ENCODE measurements at places on chromosomes 7 and 10.

GRCh38 chr10:15558136-15558535 lies 161.6 kb downstream of the ITGA8 start:
- H3K27me3 ChIP-seq, result peaks cover 30% of the 10 kb centered on the region
- H3K4me3 ChIP-seq, result no peak overlapping the region
- no peak overlapping the region for H3K27ac ChIP-seq
- H3K4me1 ChIP-seq, result no peaks in the 10 kb centered on the region
- no peaks in the 10 kb centered on the region for H3K36me3 ChIP-seq
- DNase-seq, result no peak

- peaks cover 13% of the 10 kb centered on the region for H3K36me3 ChIP-seq
- peak overlapping the region; percentile 52 for H3K4me3 ChIP-seq
- DNase-seq, result peak; percentile 76
Observed at GRCh38 chr7:151115836-151116418, 29.7 kb downstream of the AGAP3 start.

DNA sequence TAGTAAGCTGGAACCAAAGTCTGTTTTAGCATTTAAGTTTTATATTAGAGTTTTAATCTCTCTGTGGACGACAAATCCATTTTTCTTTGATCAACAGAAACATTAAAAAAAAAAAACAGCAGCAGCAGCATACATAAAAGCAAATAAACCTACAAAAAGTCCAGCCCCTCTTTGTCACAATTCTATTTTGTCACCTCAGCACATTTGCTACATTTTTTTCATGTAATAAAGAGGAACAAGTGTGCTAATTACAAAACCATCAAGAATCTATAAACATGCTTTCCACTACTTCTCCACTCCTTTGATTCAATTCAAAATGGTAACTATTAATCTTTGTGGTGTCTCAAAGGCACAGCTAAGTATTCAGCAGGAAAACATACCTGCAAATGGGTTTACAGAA lies 259.8 kb upstream of the GNAI1 start:
- peaks cover 8% of the 10 kb centered on the region for H3K4me1 ChIP-seq
- H3K36me3 ChIP-seq, result no peaks in the 10 kb centered on the region
- no peak for DNase-seq
- H3K4me3 ChIP-seq, result no peak overlapping the region
- H3K27me3 ChIP-seq, result no peaks in the 10 kb centered on the region
- no peak overlapping the region for H3K27ac ChIP-seq

GRCh38 chr10:88456730-88457129 lies 126.4 kb downstream of the RNLS start:
- H3K27ac ChIP-seq, result no peak overlapping the region
- H3K4me3 ChIP-seq, result no peak overlapping the region
- H3K27me3 ChIP-seq, result no peaks in the 10 kb centered on the region
- DNase-seq, result no peak

GRCh38 chr10:72649291-72649690 lies 23.4 kb upstream of the MICU1 start:
- H3K36me3 ChIP-seq, result no peaks in the 10 kb centered on the region
- no peak overlapping the region for H3K4me3 ChIP-seq
- H3K4me1 ChIP-seq, result no peaks in the 10 kb centered on the region
- H3K27ac ChIP-seq, result no peak overlapping the region
- DNase-seq, result no peak

DNA sequence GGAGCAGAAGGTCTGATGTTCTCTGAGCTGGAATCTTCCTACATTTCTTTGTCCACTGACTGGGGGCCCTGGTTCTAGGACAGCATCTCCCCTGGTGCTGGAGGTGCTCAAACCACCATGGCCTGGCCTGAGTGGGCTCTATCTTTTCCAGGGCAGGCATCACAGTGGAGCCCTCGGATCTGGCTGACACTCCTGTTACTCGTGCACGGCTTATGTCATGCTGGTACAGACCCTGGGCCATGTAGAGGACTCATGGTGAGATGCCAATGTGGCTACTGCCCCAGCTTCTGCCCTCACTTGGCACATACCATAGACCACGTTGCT lies 96.0 kb downstream of the HIPK2 start:
- H3K36me3 ChIP-seq, result no peaks in the 10 kb centered on the region
- no peak for DNase-seq

GRCh38 chr10:103936022-103936421 lies 18.0 kb upstream of the STN1 start:
- no peaks in the 10 kb centered on the region for H3K4me1 ChIP-seq
- H3K27ac ChIP-seq, result no peak overlapping the region
- DNase-seq, result no peak
- no peak overlapping the region for H3K4me3 ChIP-seq

GRCh38 chr10:111297351-111297848 lies 220.6 kb downstream of the ADRA2A start:
- peaks cover 37% of the 10 kb centered on the region for H3K27me3 ChIP-seq
- no peaks in the 10 kb centered on the region for H3K36me3 ChIP-seq
- H3K27ac ChIP-seq, result no peak overlapping the region
- no peak for DNase-seq
- no peak overlapping the region for H3K4me3 ChIP-seq

DNA sequence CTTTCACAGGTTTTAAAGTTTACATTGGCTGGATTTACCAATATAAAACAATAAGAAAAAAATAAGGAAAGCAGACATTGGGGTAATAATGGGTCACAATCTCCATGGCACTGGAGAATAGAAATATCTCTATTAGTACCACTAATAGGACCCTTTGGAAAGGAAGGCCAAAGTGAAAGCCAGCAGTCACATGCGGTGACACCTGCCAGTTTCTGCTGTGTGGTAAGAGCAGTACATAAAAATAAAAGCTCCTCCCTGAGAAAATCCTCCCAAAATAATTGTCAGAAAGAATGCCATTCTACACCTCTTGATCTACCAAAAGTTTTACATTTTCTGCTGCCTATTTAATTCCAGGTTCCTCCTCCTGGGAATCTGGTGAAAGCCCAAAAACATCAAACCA lies 30.4 kb upstream of the SLC13A1 start:
- H3K36me3 ChIP-seq, result no peaks in the 10 kb centered on the region
- no peak for DNase-seq
- no peaks in the 10 kb centered on the region for H3K27me3 ChIP-seq
- H3K4me3 ChIP-seq, result no peak overlapping the region
- H3K27ac ChIP-seq, result no peak overlapping the region
- H3K4me1 ChIP-seq, result no peaks in the 10 kb centered on the region

GRCh38 chr7:96737545-96738050 lies 28.0 kb upstream of the SEM1 start:
- H3K27me3 ChIP-seq, result peaks cover 28% of the 10 kb centered on the region
- DNase-seq, result no peak
- H3K4me3 ChIP-seq, result no peak overlapping the region
- no peaks in the 10 kb centered on the region for H3K36me3 ChIP-seq
- no peak overlapping the region for H3K27ac ChIP-seq
- no peaks in the 10 kb centered on the region for H3K4me1 ChIP-seq

- H3K36me3 ChIP-seq, result no peaks in the 10 kb centered on the region
- no peak overlapping the region for H3K27ac ChIP-seq
- no peaks in the 10 kb centered on the region for H3K27me3 ChIP-seq
Observed at GRCh38 chr7:144763291-144763690, 72.6 kb downstream of the TPK1 start.

DNA sequence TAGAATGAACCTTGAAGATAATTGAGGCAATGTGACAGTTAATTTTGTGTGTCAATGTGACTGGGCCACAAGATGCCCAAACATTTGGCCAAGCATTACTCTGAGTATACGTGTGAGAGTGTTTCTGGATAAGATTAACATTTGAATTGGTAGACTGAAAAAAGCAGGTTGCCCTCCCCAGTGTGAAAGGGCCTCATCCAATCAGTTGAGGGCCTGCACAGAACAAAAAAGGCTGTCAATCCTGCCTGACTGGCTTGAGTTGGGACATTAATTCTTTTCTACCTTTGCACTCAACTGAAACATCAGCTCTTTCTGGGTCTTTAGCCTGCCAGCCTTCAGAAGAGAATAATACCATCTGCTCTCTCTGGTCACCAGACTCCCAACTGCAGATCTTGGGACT lies 56.6 kb upstream of the PDE1C start:
- H3K27me3 ChIP-seq, result no peaks in the 10 kb centered on the region
- no peak for DNase-seq
- no peaks in the 10 kb centered on the region for H3K36me3 ChIP-seq
- H3K4me1 ChIP-seq, result no peaks in the 10 kb centered on the region
- H3K4me3 ChIP-seq, result no peak overlapping the region
- no peak overlapping the region for H3K27ac ChIP-seq

- no peak for DNase-seq
- no peaks in the 10 kb centered on the region for H3K27me3 ChIP-seq
- H3K36me3 ChIP-seq, result no peaks in the 10 kb centered on the region
- H3K4me3 ChIP-seq, result no peak overlapping the region
- H3K4me1 ChIP-seq, result peaks cover 9% of the 10 kb centered on the region
- no peak overlapping the region for H3K27ac ChIP-seq
Observed at GRCh38 chr7:25083201-25083600, 41.9 kb downstream of the CYCS start.

GRCh38 chr10:44306762-44307161 lies 78.1 kb downstream of the CXCL12 start:
- no peak for DNase-seq
- H3K36me3 ChIP-seq, result no peaks in the 10 kb centered on the region
- H3K4me3 ChIP-seq, result no peak overlapping the region
- H3K27me3 ChIP-seq, result no peaks in the 10 kb centered on the region
- no peak overlapping the region for H3K27ac ChIP-seq
- no peaks in the 10 kb centered on the region for H3K4me1 ChIP-seq
